ENCODE measurements at places on chromosomes 13 and 19.
A peak's percentile ranks its signal among the peaks of the same experiment; 100 is the strongest.

DNA sequence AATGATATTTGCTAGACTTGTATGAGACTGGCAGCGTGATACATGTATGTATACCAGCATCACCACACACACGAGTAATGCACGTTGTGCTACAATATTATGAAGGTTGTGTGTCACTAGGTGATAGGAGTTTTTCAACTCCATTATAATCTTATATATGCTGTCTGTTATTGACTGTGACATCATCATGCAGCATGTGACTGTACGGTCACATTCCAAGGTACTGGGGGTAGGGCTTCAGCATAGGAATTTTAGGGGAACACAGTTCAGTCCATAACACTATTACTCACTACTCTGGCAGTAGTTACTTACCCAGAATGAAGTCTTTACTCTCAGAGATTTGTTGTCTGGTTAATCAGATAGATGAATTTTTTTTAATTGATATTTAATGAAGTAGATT is 91.1 kb downstream of the CDK8 start:
- DNase-seq: no peak

DNA sequence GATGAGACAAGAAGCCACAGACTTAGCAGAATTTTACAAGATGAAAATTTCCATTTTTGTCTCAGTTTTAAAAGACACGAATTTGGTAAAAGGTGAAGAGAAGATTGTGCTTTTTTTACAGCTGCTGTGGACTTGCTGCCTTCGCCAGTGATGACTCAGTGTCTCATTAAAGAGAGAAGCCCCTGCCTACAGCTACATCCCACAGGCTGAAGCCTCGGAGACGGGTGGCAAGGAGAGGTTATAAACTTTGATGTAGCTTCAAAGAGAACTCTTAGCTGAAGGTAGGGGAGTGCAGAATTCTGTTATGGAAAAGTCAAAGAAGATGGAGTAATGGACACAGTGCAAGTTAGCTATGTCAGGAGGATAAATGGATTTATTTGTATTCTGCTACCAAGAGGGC is 683.4 kb upstream of the ARGLU1 start:
- DNase-seq: no peak

DNA sequence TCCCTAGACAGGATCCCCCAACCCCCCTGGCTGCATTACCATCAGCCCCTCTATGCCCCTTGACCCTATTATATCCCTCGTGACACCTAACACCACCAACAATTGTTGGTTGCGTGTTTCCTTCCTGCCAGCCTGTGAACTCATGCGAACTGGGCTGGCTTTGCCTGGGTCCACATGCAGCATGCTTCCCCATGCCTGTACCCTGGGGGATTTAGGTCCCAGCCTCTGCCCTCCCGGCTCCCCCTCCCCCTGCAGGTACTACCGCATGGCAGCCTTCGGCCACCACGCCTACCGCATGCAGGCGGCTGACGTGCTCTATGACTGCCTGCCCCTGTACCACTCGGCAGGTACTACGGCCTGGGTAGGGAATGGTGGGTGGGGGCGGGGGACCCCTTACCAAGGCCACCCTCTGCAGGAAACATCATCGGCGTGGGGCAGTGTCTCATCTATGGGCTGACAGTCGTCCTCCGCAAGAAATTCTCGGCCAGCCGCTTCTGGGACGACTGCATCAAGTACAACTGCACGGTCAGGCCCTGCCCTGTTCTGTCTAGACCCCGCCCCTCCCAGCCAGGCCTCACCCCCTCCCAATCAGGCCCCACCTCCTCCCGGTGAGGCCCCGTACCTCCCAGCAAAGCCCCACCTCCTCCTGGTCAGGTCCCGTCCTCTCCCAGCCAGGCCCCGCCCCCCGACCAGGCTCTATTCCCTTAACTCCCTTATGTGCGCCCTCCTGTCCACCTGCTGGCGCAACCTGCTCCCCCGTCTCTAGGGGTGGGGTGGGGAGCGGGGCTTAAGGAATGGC is 18.5 kb downstream of the SLC27A1 start:
- peak; percentile 72 for DNase-seq

DNA sequence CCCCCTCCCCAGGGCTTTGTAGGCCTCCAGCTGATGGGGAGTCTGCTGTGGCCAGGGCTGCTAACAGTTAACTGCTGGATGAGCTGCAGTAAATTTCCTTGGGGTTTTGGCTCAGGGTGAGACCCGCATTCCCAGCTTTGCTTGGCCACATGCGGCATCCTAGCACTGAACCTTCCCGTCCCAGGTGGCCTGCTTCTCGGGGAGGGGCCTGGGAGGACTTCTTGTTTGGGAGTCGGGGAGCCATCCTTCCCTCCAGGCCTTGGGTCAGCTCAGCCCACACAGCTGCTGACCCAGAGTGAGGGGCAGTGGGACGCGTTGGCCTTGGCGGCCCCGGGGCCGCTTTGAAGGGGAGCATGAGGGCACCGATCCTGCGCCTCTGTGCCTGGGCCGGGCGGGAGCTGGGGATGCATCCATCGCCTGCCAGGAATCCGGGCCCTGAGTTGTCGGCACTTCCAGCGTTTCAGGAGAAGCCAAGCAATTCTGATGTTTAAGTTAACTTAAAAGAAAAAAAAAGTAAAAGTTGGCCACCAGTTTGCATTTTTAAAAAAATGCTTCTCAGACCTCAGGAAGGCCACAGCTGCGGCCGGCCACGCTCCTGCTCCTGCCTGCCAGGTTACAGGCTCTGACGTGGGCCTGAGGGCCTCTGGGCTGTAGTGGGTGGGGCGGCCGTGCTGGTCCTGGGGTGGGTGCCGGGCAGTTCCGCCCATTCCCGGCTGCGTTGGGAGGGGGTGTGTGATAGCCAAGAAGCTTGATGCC is 27.7 kb downstream of the CRTC1 start:
- DNase-seq: no peak

DNA sequence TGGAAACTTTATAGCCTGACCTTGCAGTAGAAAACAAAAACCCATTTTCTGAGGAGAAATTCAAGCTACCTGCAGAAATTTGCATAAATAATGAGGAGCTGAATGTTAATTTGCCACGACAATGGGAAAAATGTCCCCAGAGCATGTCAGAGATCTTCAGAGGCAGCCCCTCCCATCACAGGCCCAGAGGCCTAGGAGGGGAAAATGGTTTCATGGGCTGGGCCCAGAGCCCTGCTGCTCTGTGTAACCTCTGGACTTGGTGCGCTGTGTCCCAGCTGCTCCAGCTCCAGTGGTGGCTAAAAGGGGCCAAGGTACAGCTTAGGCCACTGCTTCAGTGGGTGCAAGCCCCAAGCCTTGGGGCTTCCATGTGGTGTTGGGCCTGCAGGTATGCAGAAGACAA is 257.9 kb downstream of the NHLRC3 start:
- no peak for DNase-seq

DNA sequence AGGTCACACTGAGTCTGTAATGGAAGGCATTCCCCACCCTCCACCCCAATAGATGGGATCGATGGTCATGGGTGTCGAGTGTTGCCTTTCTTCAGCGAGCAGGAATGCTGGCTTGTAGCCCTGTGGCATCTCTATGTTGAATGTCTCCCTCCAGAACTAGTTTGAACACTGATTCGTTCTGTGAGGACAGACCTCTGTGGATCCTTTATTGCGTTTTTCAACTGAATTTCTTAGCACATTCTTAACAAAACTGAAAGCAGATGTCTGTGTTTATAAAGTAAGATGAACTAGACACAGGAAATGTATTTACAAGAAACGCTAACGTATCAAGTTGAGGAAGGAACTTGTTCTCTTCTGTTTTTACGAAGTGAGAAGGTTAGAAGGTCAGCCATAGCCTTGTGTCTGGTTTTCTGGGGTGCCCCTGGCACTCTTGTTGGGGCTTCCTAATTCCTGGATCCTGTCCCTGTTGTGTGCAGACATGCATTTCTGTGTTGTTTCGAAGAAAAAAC is 36.8 kb upstream of the TM9SF2 start:
- DNase-seq: no peak

DNA sequence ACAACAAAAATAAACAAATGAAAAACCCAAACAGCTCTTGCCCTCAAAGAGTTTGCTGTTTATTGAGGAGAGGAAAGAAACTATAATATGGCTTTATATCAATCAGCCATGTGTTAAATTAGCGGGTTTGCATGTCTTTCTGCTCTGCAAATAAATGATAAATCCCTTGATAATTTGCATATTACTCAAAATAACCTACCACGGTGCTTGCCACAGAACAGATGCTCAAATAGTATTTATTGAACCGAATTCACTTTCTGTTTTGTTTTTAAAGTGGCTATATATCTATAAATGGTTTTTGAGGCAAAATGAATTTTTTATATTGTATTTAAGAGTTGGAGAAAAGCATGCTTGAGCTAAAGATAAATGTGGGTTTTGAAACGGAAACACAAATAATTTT is 428.1 kb downstream of the ITGBL1 start:
- DNase-seq: no peak

DNA sequence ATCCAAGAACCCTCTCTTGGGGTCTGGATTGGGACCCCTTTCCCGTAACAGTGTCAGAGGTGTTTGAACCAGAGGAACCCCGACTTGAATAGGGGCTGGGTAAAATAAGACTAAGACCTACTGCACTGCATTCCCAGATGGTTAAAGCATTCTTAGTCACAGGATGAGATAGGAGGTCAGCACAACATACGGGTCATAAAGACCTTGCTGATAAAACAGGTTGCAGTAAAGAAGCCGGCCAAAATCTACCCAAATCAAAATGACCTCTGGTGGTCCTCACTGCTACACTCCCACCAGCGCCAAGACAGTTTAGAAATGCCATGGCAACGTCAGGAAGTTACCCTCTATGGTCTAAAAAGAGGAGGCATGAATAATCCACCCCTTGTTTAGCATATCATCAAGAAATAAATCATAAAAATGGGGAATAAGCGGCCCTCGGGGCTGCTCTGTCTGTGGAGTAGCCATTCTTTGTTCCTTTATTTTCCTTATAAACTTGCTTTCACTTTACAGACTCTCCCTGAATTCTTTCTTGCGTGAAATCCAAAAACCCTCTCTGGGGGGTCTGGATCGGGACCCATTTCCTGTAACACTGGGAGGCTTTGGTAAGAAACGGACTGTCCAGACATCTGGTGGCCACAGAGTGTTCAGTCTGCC is 4.4 kb upstream of the SIN3B start:
- DNase-seq: no peak

- DNase-seq: no peak
These were observed 25.9 kb downstream of the ZSWIM9 start for GRCh38 chr19:48196321-48196763.

DNA sequence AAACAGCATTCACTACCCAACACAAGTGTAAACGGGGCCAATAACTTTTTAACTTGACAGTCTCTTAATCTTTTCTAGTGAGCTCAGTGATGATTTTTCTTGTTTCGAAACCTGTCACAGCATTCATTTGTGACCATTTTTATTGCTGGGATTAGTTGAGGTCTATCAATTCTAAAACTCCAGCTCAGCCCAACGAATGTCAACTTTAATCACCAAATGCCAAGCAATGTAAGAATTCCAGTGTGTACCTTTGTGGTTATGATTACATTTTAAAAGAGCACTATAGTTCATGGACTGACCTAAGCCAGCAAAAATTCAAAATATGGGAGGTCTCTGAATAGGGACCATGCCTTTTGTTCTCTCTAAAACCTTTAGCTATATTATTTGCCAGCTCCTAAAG is 694.3 kb upstream of the SGCG start:
- no peak for DNase-seq

DNA sequence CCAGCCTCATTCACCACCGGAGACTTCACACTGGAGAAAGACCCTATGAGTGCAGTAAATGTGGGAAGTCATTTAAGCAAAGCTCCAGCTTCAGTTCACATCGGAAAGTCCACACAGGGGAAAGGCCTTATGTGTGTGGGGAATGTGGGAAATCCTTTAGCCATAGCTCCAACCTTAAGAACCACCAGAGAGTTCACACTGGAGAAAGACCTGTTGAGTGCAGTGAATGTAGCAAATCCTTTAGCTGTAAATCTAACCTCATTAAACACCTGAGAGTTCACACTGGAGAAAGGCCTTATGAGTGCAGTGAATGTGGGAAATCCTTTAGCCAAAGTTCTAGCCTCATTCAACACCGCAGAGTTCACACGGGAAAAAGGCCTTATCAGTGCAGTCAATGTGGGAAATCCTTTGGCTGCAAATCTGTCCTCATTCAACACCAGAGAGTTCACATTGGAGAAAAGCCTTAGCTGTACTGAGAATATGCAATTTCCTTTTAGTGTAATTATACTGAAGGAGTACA is 8.8 kb downstream of the ZNF211 start:
- DNase-seq: no peak

DNA sequence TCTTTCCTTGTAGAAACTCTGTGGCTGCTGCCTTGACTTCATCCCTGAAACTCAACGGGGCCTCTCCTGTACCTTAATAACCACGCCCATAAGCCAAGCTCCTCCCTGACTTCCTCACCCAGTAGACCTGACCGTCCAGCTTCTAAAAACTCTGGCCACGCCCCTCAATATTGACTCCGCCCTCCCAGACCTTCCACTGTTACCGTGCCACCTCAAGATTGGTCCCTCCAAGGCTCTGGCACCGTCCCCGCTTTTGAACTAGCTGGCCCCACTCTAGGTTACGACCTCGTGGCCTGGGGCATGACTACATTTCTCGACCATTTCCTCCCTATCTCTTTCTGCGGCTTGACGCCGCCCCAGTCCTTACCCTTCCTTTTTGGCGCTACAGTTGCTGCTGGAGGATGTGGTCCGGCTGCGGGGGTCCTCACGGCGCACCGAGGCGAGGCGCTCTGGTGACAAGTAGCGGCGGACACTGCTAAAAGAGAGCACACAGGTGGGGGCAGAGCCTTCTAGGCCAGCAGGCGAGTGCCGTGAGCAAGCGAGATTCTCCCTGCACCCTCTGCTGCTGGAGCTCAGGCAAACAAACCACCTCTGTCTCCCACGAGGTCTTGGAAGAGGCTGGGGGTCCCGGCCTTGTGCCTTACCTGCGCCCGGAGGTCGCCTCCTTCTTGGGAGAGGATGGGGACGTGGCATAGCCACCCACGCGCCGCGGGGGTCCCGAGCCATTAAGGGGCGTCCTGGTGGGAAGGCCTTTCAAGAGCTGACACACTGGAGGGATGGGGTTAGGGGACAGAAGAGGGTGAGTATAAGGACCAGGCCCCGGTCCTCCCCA is 2.3 kb upstream of the EML2 start:
- DNase-seq: peak; percentile 40

- no peak for DNase-seq
These were observed 183.5 kb upstream of the RNF113B start for GRCh38 chr13:98360545-98360944.

DNA sequence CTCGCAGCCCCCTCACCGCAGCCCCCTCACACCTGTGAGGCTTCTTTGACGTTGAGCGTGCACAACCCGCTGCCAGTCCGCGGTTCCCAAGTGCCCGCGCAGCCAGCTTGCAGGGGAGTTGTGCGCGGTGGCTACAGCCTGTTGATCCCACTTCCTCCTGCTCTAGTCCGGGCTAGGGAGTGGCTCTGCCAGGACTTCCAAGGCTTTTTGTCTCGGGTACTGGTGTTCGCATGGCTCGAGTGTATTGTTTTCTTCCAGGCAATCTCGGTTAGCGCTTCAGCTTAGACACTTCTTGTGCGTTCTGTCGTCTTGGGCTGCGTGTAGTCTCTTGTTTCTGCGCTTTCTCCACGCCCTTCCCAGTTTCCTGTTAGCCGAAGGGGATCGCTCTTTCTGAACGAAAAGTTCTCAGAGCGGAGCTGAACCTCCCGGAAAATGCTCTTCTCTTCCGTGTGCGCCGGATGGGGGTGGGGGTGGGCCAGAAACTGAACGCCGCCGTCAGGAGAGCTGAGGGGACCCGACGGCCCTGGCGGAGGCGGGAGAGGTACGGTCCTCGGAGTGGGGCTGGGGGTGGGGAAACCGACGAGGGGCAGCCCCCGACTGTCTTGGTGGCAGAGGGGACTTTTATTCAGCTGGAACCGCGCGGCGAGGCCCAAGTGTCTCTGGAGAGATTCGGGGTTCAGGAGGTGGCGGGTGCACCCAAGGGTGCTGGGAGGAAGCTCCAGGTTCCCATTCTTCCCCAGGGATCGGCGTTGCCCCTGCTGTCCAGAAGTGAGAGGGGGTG is 697 bp upstream of the DGKH start:
- DNase-seq: peak; percentile 11
